ENCODE measurements at places on chromosomes 12 and 14.

GRCh38 chr12:48998497-48999353 lies 450 bp downstream of the DDN start:
- DNase-seq = no peak

- no peak for DNase-seq
These were observed 104.2 kb upstream of the AMN1 start for GRCh38 chr12:31832740-31833729.

DNA sequence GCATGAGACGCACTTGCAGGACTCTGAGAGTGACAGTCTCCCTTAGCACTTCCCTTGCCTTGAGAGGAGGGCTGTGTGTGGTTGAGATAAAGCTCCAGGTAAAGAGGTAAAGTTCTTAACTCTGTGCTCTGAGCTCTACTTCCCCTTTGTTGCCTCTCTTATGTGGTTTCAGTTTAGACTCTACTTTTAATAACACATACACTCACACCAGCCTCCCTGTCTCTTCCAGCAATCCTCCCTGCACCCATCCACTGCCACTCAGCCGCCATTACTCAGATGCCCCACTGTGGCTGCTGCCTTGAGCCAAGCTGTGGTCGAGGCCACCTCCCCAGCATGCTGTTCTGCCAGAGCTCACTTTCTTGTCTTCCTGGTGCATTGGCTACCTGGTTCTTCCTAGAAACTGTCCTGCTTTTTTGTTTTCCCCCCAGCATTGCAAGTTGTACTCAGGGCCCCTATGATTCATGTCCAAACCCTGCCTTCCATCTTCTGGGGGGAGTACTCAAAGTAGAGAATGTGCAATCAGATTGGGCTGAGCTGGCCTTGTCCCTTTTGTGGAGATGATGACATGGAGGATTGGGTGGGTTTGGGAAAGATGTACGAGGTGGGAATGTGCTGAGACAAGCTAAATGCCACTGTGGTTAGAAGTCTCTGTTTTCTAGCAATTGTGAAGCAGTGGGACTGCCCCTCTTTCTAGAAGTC lies 115.5 kb upstream of the PARP11 start:
- no peak for DNase-seq

DNA sequence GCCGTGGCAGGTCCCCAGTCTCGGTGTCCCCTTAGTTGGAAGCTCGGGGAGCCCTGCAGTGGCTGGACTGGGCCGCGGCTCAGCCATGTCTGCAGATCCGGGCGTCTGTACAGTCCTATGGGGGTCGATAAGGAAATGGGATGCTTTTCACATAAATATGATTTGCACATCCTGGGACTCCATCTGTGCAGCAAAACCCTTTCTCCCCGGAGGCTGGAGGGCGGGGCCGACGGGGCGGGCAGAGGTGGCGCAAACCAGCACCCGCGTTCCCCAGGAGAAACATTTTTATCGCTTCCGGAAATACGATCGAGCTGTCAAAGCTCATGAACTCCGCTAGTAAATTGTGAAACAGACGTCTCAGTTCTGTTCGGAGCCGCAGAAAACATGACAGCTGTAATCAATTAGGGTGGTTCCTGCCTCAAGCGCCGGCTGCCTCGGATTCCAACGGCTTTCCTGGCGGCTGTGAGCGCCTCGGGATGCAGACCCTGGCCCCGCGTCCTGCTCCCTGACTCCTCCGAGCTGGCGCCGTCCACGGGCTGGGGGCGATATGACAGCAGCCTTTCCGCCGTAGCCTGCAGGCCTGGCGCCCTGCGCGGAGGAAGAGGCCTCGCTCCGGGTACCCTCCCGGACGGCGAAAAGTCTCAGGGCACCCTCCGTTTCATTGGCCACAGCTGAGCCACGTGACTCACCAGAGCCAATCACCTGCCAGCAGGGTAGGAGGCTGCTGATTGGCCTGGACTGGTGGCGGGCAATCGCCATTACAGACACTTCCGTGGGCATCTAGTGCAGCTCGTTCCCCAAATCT lies 23.0 kb downstream of the DIO3 start:
- DNase-seq = no peak

DNA sequence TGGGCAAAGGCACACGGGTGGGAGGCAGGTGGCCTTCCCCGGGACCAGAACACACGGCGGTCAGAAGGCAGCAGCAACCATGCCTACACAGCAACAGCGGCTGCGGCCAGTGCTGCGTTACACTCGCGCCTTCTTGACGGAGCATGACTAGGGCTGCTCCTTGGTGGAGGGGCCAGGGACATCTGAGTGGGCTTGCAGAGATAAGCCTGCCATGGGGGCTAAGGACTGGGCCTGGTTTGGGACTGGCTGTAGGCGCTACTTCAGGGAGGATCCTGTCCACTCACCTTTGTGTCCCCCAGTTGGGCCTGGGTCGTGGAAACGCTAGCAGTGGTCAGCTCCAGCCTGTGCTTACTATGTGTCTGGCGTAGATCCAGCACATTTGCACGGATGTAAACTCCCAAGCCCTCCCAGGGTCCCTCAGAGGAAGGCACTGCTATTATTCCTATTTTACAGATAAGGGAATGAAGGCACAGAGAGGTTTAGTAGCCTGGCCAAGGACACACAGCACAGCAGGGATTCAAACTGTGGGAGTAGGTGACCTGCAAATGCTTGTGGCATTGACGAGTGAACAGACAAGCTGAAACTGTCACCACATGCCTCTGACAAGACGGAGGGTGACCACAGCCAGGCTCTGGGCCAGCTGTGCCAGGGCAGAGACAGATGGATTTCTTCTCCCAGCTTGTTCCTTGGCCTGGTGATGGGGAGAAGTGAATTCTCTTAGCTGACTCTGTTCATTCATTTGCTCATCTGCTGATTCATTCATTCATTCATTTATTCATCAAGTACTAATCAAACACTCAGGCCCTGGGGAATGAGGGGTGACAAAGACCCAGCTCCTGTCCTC lies 31.9 kb upstream of the DLK1 start:
- no peak for DNase-seq
